Coronary artery (tissue), 2 donors: ENCODE measurements at places on chromosomes 6 and 20.

- DNase-seq: no peak
Observed at GRCh38 chr6:169618526-169619490, 83.0 kb downstream of the WDR27 start.

GRCh38 chr20:24032400-24032898 is 43.9 kb upstream of the GGTLC1 start:
- DNase-seq: no peak

DNA sequence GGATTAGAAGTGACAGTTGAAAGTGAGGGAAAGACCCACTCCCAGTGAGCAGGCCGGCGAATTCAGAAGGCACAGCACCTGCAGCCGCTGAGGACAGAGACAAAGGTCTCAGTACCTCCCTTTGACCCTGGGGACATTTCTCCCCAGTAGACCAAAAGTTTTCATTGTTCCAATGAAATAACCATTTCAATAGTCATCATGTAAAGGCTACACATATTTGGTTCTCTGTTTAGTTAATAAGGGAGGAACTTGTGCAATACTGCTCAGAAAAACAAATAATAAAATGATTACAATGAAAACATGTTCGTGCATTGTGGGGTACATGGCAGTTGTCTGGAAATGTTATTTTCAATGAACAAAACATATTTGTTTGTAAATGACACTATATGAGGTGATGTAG is 52.5 kb downstream of the EDN1 start:
- DNase-seq: no peak

GRCh38 chr6:57013521-57013926 is 33.0 kb upstream of the KIAA1586 start:
- DNase-seq: no peak

- DNase-seq: peak; percentile 47
Observed at GRCh38 chr20:2390951-2391675, 10.4 kb downstream of the TGM6 start.
